Kidney (tissue), 22 donors: ENCODE measurements at places on chromosomes 7 and 10.

GRCh38 chr10:61701706-61702105, 39.0 kb downstream of the CABCOCO1 start:
- DNase-seq = no peak

- DNase-seq = no peak
Measured at GRCh38 chr10:14879928-14880193, 1.2 kb downstream of the SUV39H2 start.

- DNase-seq = no peak
Measured at GRCh38 chr10:116076621-116077020, 196.4 kb downstream of the GFRA1 start.

DNA sequence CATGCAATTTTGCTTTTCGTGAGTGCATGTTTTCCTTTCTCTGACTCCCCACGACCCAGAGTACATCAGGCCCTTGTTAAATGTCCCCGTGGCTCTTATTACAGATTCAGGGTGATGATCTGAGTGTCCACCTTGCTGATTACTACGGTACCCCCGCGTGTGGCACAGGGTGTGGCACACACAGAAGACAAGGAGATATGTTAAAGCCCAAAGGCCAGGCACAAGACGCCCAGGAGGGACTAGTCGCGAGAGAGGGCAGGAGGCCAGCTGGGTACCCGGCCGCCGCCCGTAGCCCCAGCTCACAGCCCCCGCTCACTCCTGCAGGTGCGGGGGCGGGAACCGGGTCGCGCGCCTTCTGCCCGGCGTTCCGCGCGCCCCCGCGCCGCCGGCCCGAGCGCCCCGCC, 281 bp upstream of the EXOC6 start:
- DNase-seq = no peak

- no peak for DNase-seq
Measured at GRCh38 chr10:130350996-130351395, 214.8 kb downstream of the GLRX3 start.

DNA sequence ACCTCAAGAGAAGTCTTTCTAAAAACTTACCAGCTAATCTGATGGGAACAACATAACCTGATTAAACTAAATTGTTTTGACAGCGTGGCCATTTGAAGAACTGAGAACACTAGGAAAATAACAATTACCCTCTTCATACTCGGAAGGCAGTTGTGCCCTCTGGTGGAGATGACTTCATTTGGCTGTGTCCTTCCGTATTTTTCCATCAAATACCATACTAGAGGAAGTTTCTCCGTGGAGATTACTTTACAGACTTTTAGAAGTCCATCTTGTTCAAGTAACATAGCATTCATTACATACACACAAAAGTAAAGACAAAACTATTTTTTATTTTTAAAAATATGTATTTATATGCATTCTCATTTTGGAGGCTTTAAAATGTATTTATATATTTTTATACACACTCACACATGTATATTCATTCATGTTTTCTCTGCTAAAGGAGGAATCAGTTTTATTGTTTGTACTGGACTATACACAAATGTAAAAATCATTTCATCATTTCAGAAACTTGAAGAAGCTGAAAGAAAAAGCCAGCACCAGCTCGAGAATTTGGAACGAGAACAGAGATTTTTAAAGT, 25.2 kb downstream of the SMNDC1 start:
- DNase-seq = peak; percentile 42

- DNase-seq = no peak
Measured at GRCh38 chr7:36278069-36278619, 111.5 kb upstream of the ANLN start.

- no peak for DNase-seq
Measured at GRCh38 chr7:37320848-37321468, 127.7 kb downstream of the ELMO1 start.

DNA sequence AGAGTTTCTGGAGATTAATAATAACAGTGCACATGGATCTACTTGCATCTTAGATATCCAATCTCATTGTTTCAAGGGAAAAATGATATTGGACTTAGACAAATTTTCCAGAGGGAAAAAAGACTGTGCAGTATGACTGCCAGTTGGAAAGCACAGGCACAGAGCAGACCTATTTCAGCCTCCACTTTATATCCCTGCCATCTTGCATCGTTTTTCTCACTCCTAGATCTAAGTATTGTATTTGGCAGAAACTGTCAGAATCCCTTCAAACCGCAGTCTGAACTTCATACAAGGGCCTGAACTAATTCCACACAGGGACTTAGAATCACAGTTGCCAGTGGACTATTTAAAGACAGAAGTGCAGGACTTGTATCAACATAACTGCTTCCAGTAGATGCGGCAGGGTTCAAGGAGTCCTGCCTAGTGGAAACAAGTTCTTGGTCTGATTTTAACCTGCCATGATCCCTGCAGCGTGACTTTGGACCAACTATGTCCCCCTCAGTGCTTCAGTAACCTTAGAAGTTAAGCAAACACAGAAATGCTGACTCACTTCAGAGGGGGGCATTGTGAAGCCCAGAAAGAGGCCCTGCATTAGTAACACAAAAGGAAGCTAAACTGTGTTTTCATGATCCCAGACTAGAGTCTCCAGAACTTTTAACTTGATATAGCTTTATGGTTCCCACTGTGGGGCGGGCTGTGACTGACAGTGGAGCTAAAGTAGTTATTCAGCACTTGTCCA, 95.7 kb upstream of the PALS2 start:
- no peak for DNase-seq

DNA sequence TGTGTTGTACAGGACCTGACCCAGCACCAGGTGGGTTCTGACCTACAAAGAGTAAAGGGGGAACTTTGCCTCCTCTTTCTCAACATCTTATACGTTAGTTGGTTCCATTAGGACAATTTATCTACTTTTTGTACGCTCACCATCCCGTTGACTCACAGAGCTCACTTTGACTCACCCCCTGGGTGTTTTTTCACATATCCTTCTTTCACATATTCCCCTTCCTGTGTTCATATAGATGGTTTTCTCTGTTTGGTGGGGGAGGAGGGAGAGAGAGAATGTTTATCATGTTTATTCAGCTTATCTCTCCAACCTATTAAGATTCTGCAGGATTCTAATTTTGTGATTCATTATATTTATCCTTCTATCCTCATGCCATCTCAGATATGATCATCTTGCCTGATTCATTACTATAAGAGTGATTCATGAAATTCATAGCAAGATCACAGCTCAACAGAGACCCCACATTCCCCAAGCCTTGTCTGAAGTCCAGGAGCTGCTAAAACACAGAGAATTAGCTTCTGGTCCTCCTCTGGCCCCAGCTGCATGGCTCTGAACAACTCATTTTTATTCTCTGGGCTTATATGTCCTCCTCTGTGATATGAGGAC, 37.2 kb downstream of the PRSS2 start:
- no peak for DNase-seq

- DNase-seq = no peak
Measured at GRCh38 chr7:142188154-142188553, 69.7 kb downstream of the PRSS58 start.

GRCh38 chr10:133328358-133329343, 8.0 kb downstream of the CALY start:
- no peak for DNase-seq

- DNase-seq = peak; percentile 86
Measured at GRCh38 chr7:155233311-155234157, 64.1 kb upstream of the INSIG1 start.

GRCh38 chr10:73262105-73262730, 9.8 kb upstream of the MRPS16 start:
- no peak for DNase-seq
